ENCODE measurements at places on chromosomes 12 and 14.

DNA sequence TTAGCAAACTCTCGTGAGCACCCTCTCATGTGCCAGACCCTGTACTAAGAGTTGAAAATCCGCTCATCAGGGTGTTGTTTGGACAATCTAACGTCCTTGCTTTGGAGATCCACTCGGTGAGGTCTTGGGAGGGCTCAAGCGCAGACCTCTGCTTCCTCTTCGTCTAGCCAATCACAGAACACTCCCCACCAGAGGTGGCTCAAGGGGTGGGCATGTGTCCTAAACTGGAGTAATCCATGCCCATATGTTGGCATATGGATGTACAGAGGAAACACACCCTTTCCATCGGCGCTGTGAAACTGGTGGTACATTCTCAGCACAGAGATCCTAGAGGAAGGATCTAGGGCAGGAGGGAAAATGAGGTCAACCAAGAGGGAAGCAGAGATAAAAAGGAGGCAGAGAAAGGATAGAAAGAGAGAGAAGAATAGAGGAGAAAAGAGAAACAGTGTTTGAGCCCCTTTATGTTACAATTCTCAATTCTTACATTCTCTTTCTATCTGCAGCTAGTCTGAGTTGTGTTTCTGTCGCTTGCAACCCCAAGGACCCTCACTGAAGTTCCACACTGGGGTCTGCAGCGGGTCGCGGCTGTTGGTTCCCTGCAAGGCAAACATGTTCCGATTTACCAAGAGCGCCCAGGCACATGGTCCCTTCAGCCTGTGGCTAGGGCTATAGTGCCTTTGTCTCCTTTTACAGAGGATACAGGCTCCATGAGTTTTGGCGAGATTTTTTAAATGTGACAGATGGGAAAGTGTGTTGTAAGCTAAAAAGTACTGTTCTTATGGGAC is 40.5 kb downstream of the DLK1 start:
- DNase-seq, result no peak

- no peak for DNase-seq
These were observed 85.5 kb upstream of the EGLN3 start for GRCh38 chr14:34036319-34036766.

DNA sequence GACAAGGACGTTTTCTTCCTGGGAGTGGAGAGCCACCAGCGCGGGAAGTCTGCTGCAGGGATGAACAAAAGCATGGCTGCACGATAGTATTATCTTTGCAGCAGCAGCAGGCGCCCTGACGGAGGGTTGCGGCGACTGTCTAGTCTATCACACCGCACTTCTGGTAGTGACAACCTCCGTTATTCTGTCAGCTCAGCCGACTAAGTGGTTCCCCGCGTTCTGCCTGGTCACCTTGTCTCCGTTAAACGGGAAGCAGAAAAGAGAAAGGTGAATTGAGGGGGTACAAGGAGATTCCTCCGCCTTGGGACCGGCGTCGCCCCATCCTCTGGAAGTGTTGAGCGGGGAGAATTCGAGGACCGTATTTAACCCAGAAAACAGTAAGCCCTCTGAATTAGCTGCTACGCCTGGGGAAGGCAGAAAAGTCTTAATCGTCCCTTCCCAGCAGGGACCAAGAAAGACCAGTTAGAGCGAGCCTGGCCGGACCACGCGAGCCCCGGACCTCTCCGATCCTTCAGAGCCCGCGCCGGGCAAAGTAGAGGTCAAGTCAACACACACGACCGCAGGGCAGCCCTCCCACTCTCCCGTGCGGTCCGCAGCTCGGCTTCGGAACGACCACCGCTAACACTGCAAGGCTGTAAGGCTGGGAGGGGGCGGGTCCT is 536 bp upstream of the DAAM1 start:
- peak; percentile 31 for DNase-seq

- DNase-seq, result no peak
These were observed 80.4 kb downstream of the PPFIBP1 start for GRCh38 chr12:27604431-27604830.

DNA sequence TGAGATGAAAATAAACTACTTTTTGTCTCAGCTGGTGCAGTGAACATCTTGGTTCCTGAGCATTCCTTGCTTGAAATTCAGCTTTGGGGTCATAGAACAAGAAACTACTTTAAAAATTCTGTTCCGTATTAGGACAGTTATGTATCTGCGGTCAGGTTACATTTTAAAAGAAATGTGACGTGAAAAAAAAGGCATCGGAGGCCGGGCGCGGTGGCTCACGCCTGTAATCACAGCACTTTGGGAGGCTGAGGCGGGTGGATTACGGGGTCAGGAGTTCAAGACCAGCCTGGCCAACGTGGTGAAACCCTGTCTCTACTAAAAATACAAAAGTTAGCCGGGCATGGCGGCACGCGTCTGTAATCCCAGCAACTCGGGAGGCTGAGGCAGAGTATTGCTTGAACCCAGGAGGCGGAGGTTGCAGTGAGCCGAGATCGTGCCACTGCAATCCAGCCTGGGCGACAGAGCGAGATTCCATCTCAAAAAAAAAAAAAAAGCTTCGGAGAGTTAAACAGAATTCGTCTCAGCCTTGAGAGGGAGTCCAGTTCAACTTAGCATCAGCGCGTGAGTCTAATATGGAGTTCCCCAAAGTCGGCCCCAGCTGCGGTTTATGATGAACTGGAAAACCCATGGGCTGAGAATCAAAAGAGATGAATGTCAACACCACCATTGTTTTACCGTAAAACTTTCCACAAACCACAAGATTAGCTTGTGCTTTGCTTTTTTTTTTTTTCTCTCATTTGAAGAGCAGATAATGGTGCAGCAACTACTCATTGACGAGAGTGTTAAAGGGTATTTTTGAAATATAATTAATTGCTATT is 2.1 kb upstream of the SLC2A13 start:
- no peak for DNase-seq

DNA sequence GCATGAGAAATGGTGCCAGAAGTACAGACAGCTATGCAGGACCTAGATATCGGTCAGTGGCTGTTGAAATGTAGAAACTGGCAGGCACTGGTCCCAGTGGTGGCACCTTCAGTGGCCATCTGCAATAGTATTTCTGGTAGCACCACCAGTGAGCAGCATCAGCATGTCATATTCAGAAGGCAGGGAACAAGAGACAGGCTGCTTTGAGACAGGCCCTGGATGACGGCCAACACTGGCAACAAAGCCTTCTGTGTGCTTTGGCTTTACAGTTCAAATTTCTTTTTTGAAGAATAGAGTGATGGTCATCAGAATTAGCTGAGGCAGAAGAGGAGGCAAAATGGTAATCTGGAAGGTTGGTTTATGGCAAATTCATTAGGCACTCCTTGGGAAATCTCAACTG is 273.4 kb upstream of the SLC16A7 start:
- DNase-seq, result no peak

DNA sequence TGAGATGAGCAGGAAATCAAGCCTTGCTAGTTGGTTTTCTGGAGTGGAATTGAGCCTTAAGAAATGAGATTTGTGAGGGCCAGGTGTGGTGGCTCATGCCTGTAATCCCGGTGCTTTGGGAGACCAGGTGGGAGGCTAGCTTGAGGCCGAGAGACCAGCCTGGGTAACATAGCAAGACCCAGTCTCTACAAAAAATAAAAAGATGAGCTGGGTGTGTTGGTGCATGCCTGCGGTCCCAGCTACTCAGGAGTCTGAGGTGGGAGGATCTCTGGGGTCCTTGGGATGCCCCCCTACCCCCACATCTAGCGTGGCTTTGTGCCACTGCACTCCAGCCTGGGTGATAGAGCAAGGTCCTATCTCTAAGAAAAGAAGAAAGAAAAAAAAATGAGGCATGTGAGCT is 104.2 kb upstream of the RTL1 start:
- DNase-seq, result no peak

DNA sequence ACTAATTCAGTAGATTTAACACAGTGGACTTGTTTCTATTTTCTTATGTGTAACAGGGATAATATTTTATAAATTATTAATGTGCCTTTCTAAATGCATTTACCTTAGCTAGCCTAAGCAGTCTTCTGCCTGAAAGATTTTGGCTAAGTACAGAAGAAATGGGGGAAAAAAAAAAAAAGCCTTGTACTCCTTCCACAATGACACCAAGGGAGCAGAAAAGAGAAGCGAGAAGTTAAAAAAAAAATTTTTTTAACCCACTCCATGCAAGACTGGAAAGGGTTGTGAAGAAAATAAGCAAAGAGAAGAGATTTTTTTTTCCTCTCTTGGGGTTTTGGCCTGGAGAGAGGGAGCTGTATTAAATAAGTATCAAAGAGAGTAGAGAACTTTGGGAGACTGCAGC is 28.7 kb downstream of the NELL2 start:
- no peak for DNase-seq

DNA sequence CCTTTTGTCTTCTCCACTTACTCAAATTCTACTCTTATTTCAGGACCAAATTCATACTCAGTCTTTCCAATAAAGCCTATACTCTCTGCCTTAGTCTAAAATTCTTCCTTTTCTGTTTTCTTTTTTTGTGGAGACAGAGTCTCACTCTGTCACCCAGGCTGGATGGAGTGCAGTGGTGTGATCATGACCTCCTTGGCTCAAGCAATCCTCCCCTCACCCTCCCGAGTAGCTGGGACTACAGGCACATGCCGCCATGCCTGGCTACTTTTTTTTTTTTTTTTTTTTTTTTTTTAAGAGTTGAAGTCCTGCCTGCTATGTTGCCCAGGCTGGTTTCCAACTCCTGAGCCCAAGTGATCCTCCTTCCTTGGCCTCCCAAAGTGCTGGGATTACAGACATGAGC is 11.9 kb downstream of the SRP54 start:
- DNase-seq, result no peak

GRCh38 chr14:59964251-59965007 is 44.5 kb downstream of the LRRC9 start:
- no peak for DNase-seq

DNA sequence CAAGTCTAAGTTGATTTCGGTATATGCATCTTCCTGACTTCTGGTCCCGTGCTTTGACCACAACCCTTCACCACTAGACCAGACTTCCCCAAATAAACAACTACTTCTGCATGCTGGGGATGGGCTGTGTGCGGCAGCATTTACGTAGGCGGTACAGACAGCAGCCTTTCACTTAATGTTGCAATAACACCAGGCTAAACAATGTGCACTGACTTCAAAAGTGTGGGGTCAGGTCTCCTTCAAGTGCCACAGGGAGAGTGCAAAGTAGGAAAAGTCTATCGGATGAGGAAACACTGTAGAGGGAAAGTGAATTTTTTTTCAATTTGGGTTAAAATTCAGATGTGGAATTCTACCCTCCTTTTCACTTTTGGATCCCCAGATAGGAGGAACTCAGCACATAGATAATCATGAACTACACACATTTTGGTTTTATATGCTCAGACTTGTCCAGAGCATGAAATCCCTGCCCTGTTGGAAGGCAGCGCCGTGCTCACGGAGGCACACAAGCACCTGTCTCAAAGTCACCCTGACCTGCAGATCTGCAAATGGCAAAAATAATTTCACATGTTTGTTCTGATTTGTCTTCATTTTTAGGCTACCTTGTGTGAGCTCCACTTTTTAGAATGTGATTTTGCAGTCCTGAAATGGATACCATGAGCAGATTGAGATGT is 3.6 kb upstream of the FOS start:
- DNase-seq, result no peak

- no peak for DNase-seq
These were observed 155.7 kb upstream of the BTG1 start for GRCh38 chr12:92301356-92301755.

- peak; percentile 50 for DNase-seq
These were observed 234.7 kb upstream of the TBX3 start for GRCh38 chr12:114918535-114919233.

DNA sequence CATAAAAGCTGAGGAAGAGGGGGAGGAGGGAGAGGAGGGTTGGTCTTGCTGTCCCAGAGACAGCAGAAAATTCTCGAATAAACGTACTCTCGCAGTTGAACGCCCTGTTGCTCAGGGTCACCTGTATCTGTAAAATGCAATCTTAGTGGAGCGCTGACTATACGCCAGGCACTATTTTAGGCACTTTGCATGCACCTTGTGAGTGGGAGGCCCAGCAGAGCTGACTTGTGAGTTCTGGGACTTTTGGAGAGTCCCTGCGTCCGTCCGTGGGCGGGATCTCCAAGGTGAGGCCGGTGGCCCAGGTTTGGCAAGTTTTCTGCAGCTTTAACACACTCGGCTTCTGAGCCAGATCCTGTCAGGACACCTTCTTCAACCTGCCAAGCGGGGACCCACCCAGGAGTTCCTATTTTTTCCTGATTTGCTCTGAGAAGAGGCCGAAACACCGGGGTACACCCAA is 32.5 kb upstream of the PLEKHG6 start:
- DNase-seq, result no peak

- DNase-seq, result no peak
These were observed 144.0 kb downstream of the PPFIA2 start for GRCh38 chr12:81615026-81615588.

DNA sequence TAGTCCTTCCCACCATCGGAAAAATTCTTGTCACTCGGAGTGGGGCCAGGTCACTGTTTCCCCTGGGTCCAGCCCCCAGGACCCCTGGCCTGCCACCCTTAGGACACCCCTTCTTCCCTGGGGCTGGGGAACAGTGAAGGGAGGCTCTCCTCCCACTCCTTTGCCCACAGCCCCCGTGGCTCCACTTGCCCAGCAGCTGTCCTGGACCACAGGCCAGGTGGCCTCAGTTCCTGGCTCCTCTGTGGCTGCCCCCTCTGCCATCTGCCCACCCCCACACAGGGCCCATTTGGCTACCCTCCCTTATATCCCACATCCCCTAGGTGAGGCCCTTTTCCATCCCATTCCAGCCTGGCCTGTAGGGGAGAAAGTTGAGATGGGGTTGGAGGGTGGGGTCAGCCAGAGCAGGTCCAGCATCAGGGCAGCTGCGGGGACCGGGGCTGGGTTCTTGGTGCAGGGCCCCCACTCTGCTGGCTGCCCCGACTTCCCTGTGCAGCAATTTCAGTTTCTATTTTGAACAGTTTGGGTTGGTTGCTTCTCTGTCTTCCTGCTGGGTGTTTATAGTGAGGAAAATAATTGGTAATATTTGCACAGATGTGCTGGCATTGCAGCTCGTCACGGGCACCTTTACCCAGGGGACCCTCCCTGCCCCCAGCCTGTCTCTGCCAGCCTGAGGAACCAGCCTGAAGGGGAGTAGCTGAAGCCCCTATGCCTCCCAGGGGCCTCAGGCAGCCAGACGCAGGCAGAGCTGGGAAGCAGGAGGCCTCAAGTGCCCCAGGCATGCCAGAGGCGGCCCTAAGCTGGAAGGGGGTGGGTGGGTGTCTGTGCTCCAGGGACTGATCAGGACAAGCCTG is 23.4 kb downstream of the SYNDIG1L start:
- DNase-seq, result no peak

DNA sequence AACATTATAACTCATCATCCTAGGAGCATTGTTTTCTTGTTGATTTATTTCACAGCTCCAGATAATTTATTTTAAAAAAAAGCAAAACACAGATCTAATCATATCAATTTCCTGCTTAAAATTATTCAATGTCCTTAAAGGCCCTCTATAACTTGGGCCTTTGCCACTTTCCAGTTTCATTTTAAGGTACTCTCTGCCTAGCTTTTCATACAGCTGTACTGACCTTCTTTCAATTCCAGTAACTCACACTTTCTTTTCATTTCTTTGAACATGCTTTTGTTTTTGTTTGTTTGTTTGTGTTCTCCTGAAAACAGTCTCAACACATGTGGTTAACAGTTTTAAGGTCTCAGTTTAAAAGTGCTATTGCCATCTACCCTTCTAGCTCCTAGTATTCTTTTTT is 281.9 kb downstream of the ACSS3 start:
- no peak for DNase-seq

DNA sequence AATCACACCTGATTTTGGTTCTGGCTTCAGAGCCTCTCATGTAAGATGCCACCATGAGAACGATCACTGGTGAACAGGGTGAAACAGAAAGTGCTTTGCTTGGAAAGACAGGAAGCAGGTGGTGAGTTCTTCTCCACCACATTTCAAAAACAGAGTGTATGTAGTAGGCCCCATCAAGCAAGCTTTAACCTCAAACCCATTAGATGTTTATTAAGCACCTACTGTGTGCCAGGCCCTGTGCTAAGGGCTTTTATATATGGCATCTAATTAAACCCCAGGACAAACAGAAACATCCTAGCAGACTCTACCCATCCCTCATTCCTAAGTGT is 47.8 kb upstream of the MED13L start:
- DNase-seq, result no peak

Data from HTR-8/SVneo (cell line).